ENCODE measurements at places on chromosomes 4 and X.

DNA sequence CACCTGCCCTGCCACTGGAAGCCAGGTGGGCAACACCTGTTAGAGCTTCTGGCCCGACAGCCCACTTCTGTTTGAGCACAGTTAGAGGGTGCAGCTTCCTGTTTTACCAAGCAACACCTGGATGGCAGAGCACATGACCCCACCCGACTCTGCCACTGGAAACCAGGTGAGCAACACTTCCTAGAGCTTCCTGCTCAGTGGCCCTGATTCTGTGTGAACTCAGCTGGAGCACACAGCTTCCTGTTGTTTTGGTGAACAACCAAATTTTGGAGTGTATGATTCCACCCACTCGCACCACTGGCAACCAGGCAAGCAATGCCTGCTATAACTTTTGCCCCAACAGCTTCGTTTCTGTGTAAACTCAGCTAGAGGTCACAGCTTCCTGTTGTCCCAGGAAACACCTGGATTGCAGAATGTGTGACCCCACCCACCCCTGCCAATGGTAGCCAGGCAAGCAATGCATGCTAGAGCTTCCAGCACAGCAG, 163.8 kb upstream of the KLF8 start:
- no peak for DNase-seq

DNA sequence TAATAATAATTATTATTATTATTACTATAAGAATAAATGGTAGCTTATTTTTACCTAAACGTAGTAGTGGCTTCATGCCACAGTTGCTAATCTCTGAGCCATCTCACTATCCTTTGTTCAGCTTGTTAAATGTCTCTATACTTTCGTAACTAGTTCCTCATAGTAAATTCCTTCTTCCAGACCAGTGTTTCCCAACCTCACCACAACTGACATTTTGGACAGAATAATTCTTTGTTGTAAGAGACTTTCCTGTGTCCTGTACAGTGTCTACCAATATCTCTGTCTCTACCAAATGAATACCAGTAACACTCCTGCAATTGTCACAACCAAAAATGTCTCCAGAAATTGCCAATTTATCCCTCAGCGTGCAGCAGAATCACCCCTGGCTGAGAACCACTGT, 1040.9 kb downstream of the DMD start:
- DNase-seq = no peak

DNA sequence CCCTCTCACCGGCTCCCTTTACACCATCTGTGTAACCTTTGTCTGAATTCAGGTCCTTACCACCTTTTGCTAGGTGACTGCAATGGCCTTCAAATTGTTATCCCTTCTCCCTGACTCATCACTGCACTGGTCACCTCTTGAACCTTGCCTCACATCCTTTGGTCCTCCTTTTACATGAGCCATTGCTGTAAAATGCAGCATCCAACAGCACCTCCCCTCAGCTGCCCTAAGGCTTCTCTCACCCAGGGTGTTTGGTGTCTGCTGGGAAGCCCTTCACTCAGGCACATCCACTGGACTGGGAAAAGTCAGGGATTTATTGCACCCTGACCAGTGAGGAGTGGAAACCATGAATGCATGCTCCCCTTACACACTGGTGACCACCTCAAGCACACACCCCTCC, 192.5 kb upstream of the GATB start:
- no peak for DNase-seq

DNA sequence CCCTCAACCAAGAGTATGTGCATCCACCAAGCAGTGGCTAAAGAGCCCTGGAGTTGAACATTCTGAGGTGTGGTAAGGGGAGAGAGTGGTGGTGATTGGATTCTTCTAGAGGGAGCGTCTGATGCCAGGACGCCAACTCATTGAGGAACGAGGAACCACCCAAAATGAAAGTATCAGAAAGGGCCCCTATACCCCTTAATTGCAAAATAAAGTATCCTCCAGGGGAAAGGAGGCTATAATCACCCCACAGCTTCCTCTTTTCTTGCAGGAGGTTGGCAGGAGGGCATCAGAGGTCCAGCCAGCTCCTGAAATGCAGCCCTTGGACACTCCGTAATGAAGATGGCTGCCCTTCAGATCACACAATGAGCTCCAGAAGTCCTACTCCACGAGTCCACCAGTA, 5.3 kb upstream of the KIAA1210 start:
- DNase-seq = no peak

DNA sequence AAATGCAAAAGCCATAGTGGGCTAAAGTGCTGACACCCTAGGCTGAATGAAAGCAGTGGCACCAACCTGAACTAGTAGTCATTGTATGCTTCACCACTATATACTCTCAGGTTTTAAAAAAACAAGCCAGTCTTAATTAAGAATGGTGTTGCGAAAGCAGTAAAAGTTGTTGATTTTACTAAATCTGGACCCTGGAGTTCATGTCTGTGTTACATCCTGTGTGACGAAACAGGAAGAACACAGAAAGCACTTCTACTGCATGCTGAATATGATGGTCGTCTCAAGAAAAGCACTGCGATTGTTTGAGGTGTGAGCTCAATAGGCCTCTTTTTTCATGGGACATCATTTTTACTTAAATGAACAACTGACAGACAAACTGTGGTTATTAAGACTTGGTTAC, 24.2 kb upstream of the GDPD2 start:
- DNase-seq = no peak

- DNase-seq = peak; percentile 4
Measured at GRCh38 chr4:165493359-165493758, 114.6 kb downstream of the CPE start.

DNA sequence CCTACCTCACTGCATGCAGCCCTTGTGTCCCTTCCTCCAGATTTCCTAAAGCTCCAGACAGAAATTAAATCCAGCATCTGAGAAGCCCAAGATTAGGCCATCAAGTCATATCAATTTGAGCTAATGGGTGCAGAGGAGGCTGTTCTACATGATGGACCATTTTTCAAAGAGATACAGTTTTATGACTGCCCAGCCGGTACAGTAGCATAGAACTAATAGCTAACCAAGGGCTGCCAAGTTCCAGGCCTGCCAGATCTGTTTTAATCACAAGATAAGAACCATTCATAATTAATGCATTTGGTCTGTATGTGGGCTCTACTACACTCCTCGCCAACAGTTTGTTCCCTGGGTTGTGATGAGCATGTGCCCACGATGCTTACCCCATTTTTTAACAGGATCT, 73.9 kb upstream of the PLAC1 start:
- no peak for DNase-seq

DNA sequence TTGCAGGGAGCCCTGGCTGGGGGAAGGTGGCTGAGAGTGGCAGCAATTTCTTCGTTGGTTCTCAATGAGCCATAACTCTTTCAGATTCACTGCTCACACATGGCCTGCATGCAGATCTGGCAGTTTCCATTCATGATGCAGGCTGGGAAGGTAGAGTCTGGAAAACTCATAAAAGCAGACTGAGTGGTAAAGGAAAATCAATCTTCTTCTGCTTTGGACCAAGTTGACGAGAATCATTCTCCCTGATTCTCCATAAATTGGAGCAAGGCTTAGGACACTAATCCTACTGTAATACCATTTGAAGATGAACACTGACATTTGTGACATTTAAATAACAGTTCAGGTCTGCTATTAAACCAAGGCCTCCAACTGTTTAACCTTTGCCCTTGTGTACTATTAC, 35.3 kb upstream of the HAND2 start:
- DNase-seq = no peak

- no peak for DNase-seq
Measured at GRCh38 chr4:41106081-41106480, 108.3 kb downstream of the APBB2 start.

GRCh38 chr4:141810712-141811375, 174.5 kb downstream of the IL15 start:
- no peak for DNase-seq

DNA sequence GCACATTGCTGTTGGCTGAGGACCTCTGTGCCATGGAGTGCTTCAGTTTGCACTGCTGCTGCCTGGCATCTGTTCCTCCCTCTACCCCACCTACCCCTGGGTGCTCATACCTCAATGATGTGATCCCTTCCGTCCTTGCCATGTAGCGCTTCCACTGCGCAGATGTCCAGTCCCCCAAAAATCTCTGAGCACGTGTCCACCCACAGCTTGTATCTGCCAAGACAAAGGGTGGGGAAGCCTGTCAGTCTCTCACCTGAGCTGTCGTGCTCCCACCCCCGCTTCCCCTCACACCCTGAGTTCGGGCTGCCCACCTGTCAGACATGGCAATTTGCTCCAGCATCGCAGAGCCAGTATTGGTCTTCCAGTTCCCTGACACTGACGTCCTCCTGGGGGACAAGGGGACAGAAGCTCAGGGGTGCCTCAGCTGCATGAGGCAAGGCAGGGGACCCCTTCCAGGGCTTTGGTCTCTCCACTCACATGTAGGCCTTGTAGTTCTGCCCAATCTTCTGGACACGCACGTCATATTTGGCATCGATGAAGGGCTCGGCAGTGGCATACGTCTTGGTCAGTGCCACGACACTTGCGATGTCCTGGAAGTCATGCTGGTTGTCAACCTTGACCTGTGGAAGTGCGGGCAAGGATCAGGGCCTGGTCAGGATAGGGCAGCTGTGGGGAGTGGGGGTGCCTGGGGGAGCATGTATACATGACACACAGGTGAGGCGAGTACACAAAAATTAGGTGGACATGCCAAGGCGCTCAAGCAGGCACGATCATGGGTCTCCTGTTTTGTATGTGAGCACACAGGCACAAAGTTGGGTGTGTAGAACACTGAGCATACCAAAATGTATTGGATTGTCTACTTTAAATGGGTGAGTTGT, 6.0 kb upstream of the TIMP1 start:
- no peak for DNase-seq

DNA sequence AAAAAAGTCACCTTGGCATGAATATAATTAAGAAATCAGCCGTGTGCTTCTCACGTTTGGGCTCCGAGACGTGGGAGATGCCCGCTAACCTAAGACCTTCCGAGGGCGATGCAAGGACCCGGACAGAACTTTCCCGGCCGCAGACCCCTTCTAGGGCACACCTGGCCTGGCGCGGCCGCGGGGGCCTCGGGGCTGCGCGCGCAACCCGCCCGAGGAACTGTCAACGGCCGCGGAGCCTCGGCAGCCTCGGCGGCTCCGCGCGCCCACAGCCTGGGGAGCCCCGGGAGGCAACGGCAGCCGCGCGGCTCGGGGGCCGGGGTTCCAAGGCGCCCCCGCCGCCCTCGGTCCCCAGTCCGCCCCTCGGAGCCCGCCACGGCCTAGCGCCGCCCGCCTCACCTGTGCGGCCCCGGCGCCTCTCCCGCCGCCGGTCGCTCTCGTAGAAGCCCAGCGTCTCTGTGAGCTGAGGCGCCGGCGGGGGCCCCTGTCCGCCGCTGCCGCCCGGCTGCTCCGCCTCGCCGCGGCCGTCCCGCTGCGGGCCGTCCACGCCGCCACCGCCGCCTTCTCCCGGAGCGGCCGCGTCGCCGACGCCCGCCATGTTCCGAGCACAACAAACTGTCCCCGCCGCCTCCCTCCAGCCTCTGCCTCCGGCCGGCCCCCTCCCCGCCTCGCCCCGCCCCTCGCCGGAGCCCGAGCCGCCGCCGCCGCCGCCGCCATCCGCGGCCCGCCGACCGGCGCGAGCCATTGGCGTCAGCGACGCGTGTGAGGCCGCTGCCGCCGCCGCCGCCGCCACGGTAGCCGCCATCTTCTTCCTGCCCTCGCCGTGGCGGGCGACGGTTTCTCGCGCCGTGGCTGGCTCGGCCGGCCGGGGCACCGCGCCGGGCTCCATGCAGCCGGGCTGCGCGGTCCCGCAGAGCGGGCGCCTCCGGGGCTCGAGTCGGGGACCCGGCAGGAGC, at the start of gene TAPT1:
Gene TAPT1, minus strand, starts transcription at position 609 of the 953 bp plus-strand sequence. Its CDS starts 14 bp downstream, at position 595.
- DNase-seq = peak; percentile 68

- DNase-seq = no peak
Measured at GRCh38 chr4:100933628-100934027, 413.7 kb downstream of the PPP3CA start.

DNA sequence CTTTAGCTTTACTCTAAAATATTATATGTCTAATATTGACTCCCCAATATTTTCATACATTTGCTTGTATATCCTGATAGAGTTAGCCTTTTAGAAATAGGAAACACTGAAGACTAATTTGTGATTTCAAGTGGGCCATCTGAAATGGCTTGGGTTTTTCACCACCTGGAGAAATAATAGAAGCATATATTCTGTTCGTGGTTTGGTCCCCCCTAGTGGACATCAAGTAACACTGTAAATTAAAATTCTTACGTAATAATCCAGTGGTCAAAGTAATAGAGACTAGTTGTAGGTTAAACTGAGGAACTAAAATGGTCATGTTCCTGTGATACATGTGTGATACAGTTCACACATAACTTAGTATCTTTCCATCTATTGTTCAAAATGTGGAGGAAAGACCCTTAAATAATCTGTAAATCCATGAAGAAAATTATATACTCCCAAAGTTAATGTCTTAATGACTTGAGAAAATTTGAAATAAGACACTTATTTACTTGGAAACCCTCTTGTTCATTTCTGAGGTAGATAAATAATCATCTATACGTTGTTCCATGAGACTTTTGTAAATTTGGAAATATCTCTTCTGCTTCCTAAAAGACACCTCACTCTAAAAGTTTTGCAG, 79.8 kb upstream of the SMARCAD1 start:
- DNase-seq = peak; percentile 9

DNA sequence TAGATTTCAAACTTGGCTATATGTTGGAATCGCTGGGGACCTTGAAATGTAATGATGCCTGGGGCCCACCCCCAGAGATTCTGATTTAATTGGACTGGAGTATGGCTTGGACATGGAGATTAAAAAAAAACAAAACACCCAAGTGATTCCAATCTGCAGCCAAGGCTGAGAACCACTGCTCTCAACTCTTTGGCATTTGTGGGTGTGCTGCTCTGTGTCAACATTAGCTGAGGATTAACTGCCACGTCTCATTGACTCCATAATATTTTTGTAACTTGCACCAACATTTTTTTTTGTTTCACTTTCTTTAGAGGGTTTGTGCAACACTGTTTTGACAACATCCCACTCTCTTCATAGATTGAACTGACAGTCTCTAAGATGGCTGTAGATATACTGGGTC, 41.1 kb upstream of the PDK3 start:
- no peak for DNase-seq

- no peak for DNase-seq
Measured at GRCh38 chr4:41787931-41788330, 39.4 kb upstream of the PHOX2B start.

GRCh38 chr4:81346719-81347118, 125.0 kb downstream of the RASGEF1B start:
- DNase-seq = no peak

DNA sequence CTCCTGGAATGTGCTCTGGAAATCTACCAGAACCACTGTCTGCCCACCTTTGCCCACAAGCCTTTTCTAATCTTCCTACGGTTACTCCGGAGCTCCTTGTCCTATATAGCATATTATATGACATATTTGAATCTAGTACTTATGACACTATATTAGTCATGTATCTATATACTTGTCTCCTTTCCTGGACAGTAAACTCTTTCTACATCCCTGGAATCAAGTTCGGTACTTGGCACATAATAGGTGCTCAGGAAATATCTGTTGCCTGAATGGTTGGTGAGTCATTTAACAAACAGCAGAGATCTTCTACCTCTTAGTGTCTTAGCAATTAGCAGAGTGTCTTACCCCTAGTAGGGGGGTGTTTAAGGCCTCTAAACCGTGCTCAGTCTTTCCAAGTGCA, 123.6 kb downstream of the RELL1 start:
- no peak for DNase-seq

GRCh38 chrX:40866893-40867292, 131.6 kb upstream of the MED14 start:
- DNase-seq = no peak

GRCh38 chr4:8071766-8072165, 86.8 kb downstream of the ABLIM2 start:
- no peak for DNase-seq
